ENCODE measurements at places on chromosomes 2 and 18.

DNA sequence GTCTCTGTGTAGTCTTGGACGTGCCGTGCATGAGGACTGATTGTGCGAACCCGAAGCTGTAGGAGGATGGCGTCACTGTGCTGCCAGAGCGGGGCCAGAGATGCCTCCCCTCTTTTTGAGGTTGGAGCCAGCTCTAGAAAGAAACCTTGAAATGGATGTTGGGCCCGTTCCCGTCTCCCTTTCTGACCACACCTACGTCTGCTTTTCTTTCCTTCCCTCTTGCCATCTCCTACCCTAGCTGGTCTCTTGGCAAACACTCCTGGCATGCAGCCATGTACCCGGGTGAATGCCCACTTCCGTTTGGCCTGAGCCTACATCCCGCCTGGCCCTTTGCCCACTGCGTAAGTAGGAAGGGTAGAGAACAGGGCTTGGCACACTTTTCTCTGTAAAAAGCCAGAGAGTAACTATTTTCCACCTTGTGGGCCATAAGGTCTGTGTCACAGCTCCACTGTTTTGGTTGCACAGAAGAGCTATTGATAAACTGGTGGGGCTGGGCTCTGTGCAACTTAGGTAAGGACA, 37.4 kb downstream of the SH3BP4 start:
- DNase-seq, result peak; percentile 98

DNA sequence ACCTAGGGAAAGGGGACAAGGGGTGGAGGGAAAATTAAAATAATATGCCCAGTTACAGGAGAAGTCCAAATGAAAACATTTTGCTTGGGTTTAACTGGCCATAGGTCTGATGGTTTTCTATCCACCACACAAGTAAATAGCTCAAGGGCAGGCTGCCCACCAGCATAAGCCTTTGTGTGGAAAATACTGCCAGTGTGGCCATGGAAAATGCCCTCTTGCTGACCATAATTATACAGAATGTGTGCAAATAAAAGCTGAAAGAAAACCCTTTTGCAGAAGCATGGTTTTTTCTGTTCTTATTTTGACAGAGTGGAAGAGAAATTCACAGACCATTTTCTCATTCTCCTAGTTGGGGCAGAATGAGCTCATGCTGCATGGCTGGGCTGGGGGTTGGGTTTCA, 111.3 kb upstream of the SIX2 start:
- DNase-seq, result peak; percentile 78

- DNase-seq, result peak; percentile 29
Measured at GRCh38 chr2:180761224-180761623, 219.2 kb upstream of the UBE2E3 start.

DNA sequence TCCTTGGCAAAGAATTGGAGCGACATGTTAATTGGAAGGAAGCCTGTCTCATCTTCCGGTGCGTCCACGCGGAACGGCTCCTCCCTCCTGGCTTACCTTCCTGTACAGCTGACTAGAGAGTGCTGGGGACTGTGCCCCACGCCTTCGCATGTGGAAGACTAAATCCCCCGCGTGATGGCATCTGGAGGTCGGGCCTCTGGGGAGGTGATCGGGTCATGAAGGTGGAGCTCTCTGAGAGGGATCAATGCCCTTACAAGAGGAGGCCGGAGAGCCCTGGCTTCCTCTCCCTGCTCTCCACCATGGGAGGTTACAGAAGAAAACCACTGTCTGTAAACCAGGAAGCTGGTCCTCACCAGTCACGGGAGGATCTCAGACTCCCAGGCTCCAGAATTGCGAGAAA, 104.1 kb upstream of the OTOS start:
- no peak for DNase-seq

DNA sequence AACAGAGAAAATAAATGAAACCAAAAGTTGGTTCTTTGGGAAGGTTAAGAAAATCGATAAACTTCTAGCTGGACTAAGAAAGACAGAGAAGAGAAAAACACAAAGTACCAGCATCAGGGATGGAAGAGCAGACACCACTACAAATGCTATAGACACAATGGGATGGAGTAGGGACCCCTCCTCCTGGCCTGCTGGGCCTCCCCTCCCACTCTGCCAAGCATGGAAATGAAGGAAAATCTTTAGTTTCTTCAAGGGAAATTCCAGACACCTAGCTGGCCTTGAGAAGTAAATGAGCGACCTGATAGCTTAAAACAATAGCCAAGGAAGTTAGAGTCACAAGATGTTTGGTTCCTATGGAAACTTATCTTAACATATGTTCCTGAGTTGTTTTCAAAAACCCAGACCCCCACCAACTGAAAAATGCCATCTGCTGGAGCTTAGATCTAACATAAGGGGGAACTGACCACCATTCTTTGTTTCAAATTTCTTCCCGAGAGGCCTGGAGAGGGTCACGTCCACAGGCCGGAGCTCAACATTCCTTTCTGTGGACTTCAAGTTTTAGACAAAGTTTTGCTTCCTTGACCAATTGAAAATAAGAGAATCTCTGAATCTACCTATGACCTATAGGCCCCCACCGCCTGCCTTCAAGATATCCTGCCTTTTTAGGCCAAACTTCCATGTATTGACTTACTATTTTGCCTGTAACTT, 101.9 kb downstream of the BIN1 start:
- DNase-seq, result no peak

GRCh38 chr2:55408918-55409868, 10.5 kb downstream of the CCDC88A start:
- no peak for DNase-seq

DNA sequence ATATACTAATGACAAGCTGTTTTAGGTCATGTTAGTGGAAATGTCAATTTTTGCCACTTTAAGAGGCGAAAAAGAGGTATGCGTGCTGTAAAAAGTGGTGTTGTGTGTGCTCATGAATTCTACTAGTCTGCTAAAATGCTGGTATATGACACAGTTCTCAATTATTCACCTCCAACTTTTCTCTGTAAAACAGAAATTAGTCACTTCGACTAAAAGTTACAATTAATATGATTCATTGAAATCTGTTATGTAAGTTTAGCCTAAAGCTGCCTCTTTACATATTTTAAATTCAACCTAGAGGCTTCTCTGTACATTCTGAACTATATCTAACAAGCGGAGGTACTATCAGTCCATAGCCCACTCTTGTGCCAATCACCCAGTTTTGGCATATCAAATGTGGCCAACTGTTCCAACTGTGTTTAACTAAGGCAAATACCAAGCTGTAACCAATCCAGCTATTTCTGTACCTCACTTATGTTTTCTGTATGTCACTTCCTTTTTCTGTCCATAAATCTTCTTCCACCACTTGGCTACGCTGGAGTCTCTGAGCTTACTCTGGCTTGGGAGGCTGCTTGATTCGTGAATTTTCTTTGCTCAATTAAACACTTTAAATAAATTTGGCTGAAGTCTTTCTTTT, 20.8 kb downstream of the BAZ2B start:
- no peak for DNase-seq

- no peak for DNase-seq
Measured at GRCh38 chr2:20108655-20109396, 57.4 kb upstream of the LAPTM4A start.

GRCh38 chr2:17270894-17271293, 247.3 kb downstream of the RAD51AP2 start:
- DNase-seq, result no peak

DNA sequence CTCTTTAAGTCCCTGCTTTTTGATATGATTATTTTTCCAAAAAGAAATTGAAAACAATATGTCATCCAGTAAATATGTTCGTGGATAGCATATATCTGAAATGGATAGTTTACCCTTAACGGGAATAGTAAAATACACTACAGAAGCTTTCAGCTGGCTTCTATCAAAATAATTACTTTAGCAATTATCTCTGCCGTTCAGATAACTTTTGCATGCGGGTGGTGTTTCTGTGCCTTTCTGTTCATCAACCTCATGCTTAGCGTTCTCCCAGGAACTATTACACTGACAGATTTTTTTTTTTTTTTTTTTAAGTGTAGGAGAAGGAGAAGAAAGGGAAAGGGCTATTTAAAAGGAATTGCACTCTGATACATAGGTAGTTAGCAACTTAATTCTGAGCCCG, 53.6 kb downstream of the TSHZ1 start:
- no peak for DNase-seq

DNA sequence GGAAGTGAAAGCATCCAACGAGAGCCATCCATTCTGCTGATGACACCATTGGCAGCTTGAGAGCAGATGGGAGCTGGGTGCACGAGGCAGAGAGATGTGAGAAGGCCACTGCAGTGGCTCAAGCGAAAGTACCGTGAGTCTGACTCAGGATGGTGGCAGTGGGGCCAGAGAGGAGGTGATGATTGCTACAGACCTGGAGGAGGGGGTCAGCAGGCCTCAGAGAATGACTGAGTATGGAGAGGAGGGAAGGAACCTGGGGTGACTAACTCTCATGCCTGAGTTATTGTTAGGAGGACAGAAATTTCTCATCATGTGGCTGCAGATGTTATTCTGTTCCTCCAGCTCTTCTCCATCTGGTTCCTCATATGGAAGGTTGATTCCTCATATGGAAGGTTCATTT, 8.8 kb upstream of the ZBTB7C start:
- DNase-seq, result no peak

DNA sequence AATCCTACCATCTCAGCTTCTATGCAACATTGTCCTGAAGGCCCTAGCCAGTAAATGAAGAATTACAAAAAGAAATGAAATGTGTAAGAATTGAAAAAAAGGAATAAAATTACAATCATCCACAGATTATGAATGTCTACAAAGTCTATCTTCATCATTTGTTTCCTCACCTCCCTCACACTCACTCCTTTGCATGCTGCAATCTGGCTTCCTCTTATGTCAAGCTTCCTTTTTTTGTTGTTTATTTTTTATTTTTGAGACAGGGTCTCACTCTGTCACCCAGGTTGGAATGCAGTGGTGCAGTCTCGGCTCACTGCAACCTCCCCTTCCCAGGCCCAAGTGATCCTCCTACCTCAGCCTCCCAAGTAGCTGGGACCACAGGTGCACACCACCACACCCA, 129.0 kb downstream of the CABYR start:
- DNase-seq, result no peak

Data from PC-9 (cell line).